ENCODE measurements at places on chromosomes 6 and 20.

DNA sequence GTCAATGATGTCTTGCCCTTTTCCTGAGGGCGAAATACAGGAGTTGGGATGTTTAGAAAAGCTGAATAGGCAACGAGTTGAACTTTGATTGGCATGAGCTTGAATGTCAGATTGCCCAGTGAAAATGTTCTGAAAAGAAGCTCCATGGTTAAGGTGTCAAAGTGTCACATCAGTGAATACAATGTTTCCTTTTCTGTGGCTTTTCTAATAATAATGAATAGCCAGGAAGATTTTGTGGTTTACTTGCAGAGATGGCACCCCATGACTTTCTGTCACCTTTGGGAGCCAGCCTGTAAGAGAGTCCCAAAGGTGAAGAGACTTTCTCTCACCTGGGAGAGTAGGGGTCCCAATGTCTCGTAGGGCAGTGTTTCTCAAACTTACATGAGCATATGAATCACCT lies 119.2 kb downstream of the KCNQ5 start:
- DNase-seq: no peak

- DNase-seq: no peak
These were observed 69.7 kb downstream of the EFHC1 start for GRCh38 chr6:52489881-52490280.

DNA sequence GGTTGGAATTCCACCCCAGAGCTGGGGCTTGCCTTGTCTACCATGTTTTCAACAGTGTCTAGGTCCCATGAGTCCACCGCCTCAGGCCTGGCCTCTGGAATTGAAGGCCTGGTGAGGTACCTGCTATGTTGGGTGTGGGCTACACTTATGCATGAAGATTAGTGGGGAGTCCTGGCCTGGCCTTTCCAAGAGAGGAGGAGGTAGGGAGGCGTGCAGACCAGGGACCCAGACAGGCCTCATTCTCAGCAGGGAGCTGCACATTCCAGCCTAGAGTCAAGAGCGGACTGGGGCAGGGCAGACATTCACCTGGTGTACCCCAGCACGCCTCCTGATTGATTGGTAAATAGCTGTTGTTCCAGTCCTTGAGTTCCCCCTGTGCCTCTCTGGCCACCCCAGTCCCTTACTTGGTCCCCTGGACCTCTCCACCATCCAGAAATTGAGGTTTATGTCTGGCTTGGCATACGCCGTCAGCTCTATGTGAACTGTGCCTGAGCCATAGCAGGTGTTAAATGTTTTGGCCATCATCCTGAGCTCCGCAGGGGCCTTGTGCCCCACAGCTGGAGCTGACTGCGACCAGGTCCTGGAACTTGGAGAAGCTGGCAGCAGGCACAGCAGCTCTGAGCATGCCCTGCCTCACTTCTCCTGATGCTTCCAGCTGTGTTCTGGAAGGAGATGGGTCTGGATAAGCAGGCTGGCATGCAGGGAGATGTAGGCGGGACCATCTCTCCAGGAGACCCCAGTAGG lies 8.2 kb upstream of the VEGFA start:
- DNase-seq: no peak

GRCh38 chr6:56890683-56891429 lies 64.1 kb upstream of the BEND6 start:
- DNase-seq: no peak

GRCh38 chr6:108779536-108780275 lies 68.5 kb upstream of the ARMC2 start:
- no peak for DNase-seq

GRCh38 chr6:65701325-65701724 lies 5.7 kb downstream of the EYS start:
- no peak for DNase-seq

DNA sequence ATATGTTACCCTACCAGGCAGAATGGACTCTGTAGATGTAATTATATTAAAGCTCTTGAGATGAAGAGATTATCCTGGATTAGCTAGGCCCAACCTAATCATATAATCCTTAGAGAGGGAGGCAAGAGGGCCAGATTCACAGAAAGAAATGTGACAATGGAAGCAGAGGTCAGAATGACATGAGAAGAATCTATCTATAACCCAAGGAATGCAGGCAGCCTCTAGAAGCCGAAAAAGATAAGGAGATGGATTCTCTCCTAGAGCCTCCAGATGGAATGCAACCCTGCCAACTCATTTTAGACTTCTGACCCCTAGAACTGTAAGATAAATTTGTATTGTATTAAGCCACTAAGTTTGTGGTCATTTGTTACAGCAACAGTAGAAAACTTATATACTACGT lies 12.3 kb downstream of the PXT1 start:
- no peak for DNase-seq

GRCh38 chr6:104940238-104940892 lies 16.5 kb upstream of the LIN28B start:
- no peak for DNase-seq

DNA sequence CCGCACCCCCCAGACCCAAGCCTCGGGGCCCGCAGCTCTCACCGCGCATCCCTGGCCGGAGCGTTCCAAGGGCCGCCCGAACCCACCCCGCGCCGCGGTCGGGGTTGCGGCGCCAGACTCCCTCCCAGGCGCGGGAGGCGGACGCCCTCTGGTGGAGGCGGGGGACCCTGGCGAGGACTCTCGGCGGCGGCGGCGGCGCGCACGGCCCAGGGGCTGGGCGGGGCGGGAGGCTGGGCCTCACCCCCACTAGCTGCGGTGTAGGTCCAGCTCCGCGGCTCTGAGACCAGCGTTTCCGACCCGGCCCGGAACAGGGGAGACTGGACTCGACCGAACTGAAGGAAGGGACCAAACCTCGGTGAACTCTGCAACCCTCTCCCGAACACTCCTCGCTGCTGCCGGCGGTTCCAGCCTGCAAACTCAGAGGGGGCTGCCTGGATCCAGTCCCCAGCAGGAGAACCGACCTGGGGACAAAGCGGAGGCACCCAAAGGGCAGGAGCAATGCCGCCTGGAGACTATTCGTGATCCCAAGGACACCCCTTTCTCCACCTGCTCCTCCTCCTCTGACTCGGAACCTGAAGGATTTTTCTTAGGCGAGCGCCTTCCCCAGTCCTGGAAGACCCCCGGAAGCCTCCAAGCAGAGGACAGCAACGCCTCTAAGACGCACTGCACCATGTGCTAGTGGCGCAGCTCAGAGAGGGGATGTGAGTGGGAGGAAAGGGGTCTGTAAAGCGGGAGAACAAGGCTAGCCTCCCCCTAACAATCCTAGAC lies 859 bp upstream of the TOMM6 start:
- no peak for DNase-seq

DNA sequence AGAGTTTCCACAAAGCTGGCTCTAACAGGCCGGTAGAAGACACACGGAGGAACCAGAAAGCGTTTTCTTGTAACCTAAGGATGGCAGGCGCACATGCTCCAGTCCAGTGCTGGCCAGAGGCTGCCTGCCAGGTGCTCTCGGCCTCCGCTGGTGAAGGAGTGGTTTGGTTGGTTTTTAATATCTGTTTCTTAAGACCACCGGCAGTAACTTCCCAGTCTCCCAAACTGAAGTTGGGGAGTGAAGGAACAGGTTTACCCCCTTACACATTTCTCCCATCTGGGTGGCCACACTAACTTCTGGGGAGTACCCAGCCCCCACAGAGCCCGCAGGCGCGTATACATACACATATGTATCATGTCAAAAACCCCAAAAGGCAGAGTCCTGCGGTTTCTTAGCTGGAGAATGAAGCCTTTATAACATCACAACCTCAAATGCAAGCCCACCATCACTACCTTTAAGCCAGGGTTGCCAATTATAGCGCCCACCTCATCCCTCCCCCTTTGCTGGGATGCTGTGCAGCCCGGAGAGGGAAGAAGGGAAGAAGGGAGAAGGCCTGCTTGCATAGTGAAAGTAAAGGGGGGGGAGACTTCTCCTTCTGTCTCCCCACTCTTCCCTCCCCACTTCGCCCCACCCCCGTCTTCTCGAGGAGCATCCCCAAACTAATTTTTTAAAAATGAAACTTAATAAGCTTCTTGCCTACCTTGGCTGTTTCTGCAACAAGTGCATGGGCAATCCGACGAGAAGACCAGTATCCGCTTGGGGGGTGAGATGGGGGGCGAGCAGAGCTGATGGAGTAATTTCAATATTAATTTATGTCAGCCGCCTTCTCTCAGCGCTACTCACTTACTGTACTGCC lies 1.0 kb downstream of the TRERF1 start:
- DNase-seq: no peak

DNA sequence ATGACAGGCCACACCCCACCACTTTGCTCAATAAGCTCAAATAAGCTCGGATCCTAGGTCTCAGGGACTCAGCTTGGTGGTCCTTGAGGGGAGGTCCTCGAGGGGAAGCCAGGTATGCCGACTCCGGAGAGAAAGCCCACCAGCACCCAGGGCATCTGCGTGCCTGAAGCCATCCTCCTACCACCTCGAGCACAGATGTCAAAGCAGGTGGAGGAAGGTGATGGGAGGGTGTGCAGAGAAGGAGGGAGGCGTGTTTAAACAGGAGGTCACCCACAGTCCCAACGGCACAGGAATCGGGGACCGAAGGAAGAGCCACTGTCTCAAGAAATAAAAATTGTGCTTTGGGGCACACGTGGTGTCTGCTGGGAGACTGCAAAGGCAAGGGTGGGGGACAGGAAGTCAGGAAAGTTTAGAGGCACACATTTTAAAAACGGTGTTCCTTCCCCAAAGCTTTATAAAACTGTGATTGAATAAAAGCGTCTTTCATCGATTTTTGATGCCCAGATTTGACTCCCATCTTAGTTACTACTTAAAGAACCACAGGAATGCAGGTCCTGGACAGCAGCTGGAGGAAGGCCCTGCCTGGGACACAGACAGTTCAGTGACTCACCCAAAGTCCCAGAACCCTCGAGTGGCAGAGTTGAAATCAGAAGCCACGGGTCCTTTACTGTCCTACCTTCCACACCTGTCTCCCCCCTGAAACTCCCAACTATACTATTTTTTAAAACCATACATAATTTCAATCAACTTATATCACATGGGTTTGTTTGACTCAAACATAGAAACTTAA lies 221.0 kb upstream of the PDE10A start:
- no peak for DNase-seq

DNA sequence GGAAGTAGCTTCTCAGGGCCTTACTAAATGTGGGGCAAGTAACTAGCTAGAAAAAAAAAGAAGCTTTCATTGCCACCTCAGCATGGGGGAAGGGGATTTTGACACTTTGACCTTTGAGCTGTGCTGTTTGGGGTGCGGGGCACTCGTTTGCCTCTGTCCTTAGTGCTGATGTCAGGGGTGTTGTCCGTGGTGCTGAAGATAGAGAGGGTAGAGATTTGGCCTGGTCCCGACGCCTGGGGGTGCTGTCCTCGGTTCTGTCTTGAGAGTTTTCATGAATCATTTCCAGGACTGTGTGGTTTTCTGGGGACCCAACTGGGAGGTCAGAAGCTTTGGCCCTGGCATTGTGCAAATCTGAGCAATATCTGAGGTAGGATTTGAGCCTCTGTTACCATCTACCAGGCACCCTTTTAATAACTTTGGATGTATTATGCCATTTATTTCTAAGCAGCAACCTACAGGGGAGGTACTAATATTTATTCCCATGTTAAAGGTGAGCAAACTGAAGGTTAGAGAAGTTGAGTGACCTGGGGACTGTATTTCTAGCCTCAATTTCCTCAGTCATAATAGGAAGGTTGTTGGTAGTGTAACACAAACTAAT lies 78.0 kb downstream of the DLGAP4 start:
- peak; percentile 11 for DNase-seq

GRCh38 chr6:163198396-163198795 lies 216.1 kb upstream of the QKI start:
- DNase-seq: no peak

- no peak for DNase-seq
These were observed 54.1 kb downstream of the PPP1R3G start for GRCh38 chr6:5138995-5139827.

GRCh38 chr6:65110031-65110430 lies 597.0 kb downstream of the EYS start:
- DNase-seq: no peak

DNA sequence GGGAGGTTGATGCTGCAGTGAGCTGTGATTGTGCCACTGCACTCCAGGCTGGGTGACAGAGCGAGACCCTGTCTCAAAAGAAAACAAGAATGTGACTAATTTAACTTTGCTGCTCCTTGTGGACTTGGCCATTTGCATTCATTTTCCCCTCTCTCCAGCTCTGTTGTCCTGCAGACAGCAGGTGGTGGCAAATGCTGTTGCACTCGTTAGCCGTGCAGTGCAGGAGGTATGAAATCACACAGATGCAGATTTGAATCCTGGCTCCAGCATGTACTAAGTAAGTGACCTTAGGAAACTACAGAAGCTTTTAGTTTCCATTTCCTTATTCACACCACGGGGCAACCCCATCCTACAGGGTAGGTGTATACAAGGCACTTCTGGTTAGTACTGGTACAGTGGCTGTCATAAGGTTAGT lies 9.6 kb upstream of the BEND3 start:
- DNase-seq: no peak

DNA sequence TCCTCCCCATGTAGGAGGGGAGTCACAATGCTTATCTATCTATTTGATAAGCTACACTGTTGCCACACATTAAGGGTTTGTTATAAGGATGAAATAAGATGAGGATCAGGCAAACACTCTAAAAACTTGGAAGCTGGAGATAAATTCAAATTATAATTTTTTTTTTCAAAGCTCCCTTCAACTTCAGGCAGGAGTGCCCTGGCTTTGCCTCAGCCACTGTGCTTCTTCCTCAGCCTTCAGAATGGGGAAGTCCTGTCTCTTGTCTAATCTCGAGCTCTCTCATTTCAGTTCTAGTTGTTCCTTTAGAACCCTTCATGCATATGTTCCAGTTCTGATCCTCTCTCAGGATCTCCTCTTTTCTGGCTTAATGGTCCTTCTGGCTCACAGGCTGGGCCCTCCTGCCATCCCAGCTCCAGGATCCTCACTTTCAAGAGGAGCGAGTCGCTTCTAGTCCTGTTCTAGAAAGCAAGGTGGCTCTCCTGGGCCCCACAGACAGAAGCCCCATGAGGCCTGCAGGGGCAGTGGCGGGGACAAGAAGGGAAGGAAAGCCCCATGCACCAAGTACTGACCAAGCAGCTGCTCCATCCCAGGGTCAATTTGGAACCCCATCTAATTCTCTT lies 164.3 kb downstream of the VEGFA start:
- DNase-seq: no peak

DNA sequence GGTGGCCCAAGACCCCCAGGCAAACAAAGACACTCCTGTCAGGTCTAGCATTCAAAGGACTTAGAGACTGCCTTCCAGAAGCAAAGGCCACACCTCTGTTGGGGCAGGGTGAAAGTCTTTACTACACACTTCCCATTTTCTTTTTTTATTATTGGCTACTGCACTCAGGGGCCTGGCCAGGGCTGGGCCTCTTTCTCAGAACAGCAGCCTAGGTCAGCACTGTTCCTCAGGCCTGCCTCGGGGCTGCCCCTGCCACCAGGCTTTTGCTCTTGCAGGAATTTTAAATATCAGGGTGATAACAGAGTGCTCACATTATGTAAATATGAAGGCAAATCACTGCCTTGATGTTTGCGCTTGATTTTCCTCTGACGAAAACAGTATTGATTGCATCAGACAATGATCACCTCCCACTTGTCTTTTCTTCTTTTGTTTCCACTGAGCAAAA lies 18.5 kb downstream of the GSTA4 start:
- DNase-seq: no peak

GRCh38 chr6:48471326-48471725 lies 360.3 kb upstream of the PTCHD4 start:
- no peak for DNase-seq

- no peak for DNase-seq
These were observed 3.9 kb upstream of the ZNF831 start for GRCh38 chr20:59159493-59160376.

All from HFF-Myc (cell line).